ENCODE measurements at places on chromosomes 13 and 19. TPM values are rescaled to one million over a fixed set of nuclear protein-coding genes. Genes with fewer than 3 reads are reported as not detected.

The ZNF99 gene
- 0.04 TPM for total RNA-seq

- no peak for DNase-seq
Measured at GRCh38 chr19:674282-675151, 1.7 kb upstream of the FSTL3 start.

DNA sequence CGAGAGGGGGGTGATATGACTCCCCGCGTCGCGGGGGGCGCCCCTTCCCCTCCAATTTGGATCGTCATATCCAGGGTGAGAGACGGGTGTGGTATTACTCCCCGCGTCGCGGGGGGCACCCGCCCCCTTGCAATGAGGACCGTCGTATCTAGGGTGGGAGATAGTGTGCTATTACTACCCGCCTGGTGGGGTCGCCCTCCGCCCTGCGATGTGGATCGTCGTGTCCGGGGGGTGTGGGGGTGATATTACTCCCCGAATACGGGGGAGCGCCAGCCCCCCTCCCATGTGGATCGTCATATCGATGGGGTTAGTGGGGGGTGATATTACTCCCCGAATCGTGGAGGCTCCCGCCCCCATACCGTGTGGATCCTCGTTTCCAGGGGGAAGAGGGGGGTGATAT, 29.2 kb upstream of the RGCC start:
- DNase-seq, result no peak

DNA sequence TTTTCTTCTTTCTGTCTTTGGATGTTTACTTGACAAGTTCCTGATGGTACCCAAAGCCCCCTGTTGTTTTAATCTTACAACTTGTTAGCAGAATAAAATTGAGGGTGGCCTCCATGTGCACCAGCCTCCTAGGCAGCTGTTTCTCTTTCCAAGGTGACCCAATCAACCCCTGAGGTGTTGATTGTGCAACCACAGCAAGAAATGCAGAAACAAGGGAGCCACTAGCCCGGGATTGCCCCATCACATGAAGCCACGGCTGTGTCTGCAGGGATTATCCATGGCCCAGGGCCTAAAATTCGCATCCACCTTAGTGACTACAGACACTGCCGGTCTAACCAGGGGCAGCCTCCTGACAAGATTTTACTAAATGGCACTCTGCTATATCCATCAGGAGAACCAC, 14.4 kb downstream of the CEACAM4 start:
- no peak for DNase-seq

DNA sequence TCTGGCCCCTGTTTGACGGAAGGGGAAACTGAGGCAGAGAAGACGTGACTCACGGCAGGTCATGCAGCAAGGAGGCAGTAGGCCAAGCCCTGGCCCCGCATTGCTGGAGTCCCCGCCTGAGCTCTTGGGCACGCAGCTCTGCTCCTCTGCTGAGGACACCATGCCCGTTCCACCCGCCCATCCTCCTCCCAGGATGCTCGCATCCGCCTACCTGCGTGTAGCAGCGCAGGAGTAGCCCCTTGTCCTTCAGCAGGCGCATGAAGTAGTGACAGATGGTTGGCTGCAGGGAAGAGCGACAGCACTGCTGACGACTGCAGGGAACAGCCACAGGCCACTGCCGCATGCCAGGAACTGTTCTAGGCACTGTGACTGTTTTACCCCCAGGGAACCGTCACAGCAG, 10.5 kb downstream of the SIRT2 start:
- no peak for DNase-seq

Data from H4 (cell line).